NCI-H2227 treated with DMSO at 0.1 percent for 48 hours (cell line): ENCODE measurements at places on chromosomes 7 and 10.

DNA sequence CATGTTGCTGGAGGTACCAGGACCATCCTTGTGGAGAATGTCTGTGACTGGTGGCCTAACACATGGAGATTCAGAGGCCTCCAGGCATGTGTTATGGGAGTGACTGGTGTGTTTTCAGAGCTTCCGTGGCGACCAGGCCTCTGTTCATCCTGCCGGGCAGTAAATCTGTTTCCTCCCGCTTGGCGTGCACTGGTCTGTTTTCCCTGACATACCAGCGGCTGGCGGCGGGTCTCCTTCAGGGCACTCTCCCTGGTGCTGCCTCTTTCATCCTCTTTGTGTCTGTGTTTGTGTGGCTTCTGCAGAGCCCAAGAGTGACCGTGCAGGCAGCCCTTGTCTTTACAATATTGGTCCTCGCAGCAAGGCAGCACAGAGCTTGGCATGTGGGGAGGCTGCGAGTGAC, 385.1 kb upstream of the MKI67 start:
- no peak for DNase-seq

DNA sequence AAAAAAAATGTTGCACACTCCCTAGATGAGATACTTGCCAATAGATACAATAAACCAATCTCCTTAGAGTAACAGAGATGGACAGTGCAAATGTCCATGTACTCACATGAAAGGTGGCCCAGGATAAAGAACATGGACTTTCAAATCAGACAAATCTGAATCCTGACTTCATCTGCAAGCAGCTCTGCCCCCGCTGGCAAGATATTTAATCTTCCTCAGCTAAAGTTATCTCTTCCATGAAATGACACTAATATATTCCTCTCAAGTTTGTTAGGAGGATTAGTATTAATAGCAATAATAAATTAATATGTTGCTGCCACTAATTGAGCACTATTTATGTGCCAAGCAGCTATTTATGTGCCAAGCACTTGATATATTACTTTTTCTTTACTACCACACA, 148.6 kb upstream of the YAE1 start:
- DNase-seq, result no peak

- DNase-seq, result no peak
These were observed 35.5 kb upstream of the WAPL start for GRCh38 chr10:86556933-86557649.

DNA sequence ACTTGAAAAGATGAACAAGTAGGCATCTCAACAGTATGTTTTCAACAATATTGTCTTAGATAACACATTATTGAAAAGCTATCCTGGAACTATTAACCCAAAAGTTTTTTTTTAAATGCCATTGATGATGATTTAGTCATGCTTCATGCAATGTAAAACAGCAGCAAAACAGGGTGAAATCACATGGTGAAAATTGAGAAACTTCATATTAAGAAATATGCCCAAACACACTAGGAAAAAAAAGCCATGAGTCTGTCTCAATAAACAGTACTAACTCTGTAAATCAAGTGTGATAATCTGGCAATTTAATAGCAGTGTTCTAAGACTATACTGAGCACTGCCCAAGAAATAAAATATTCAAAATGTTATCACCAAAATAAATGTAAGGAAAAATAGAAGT, 613.1 kb downstream of the KCNMA1 start:
- no peak for DNase-seq

- peak; percentile 86 for DNase-seq
These were observed at the start of gene LIMK1 for GRCh38 chr7:74083117-74083876. LIMK1 (plus strand) TSS chr7:74083804; CDS start chr7:74083991, 187 bp downstream.
